ENCODE measurements at places on chromosomes 2 and 18. TPM values are rescaled to one million over a fixed set of nuclear protein-coding genes. Genes with fewer than 3 reads are reported as not detected.
A peak's percentile ranks its signal among the peaks of the same experiment; 100 is the strongest.

The ESPNL gene
- 2.8 TPM for total RNA-seq

- H3K27me3 ChIP-seq: no peaks in the 10 kb centered on the region
- DNase-seq: no peak
- no peak overlapping the region for H3K27ac ChIP-seq
- peaks cover 6% of the 10 kb centered on the region for H3K4me1 ChIP-seq
- H3K4me3 ChIP-seq: no peak overlapping the region
Measured at GRCh38 chr2:179613701-179614100, 247.7 kb downstream of the ZNF385B start.

- H3K27ac ChIP-seq: no peak overlapping the region
- DNase-seq: no peak
- H3K4me1 ChIP-seq: peaks cover 13% of the 10 kb centered on the region
- H3K4me3 ChIP-seq: no peak overlapping the region
Measured at GRCh38 chr2:239027391-239028252, 179.7 kb downstream of the TWIST2 start.

The MCFD2 gene
- total RNA-seq: 67.6 TPM

DNA sequence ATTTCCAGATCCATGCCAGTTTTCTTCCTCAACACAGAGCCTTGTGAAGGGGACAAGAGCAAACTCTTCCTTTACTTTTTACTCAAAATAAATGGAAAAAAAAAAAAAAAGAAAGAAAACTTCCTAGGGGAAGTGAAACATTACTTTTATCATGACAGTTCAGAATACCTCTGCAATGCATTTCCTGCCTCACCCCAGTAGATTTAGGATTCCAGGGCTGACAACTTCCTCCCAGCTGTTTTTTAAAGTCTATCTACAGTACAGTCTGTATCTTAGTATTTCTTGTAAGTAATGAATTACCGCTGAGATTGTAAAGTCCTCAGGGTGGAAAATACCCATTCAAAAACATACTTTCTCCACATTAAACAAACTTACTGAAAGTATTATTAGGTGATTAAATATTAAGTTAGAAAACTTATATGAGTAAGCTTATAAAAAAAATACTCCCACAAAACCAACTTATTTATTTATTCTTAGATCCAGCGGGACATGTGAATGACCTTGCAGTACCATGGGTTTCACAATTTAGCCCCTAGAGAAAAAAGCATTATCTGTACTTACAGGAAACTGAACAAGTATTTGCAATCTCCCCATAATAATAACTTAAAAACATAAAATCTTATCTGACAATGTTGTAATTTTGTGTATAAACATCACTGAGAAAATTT lies 117.7 kb downstream of the RBMS1 start:
- H3K4me3 ChIP-seq: no peak overlapping the region
- no peaks in the 10 kb centered on the region for H3K36me3 ChIP-seq
- no peaks in the 10 kb centered on the region for H3K27me3 ChIP-seq
- H3K27ac ChIP-seq: peak overlapping the region; percentile 38

GRCh38 chr2:100178085-100178788 lies 35.8 kb upstream of the AFF3 start:
- DNase-seq: peak; percentile 75
- H3K4me3 ChIP-seq: no peak overlapping the region
- no peaks in the 10 kb centered on the region for H3K27me3 ChIP-seq
- no peak overlapping the region for H3K27ac ChIP-seq
- H3K4me1 ChIP-seq: peaks cover 13% of the 10 kb centered on the region

The TCF23 gene
- total RNA-seq: 5.5 TPM

The LBX2 gene
- total RNA-seq: not detected

GRCh38 chr2:83686863-83687262 lies 772.2 kb downstream of the SUCLG1 start:
- H3K27ac ChIP-seq: no peak overlapping the region
- no peaks in the 10 kb centered on the region for H3K4me1 ChIP-seq
- no peak for DNase-seq
- no peaks in the 10 kb centered on the region for H3K36me3 ChIP-seq
- H3K27me3 ChIP-seq: no peaks in the 10 kb centered on the region
